NCI-H774 (cell line): ENCODE measurements at places on chromosomes 6 and 20.

- no peak for DNase-seq
Observed at GRCh38 chr6:133170602-133171001, 70.6 kb upstream of the EYA4 start.

GRCh38 chr20:36004045-36004444, 35.7 kb downstream of the CNBD2 start:
- DNase-seq: no peak

DNA sequence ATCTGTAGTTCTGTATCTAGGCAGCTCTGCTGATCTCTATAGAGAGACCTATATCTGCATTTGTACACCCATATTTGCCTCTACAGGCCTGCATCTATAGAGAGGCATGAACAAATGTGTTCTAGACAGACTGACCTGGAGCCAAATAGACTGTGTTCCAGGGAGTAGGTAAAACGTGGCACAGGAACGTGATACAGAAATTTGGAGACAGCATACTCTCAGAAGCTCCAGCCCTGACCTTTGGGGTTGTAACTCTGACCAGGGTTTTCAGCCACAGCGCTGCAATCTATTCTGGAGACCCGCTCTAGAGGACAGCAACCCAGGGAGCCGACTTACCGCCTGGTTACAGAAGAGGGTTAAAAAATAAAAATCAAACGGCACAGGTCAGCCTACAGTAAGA, 983 bp downstream of the RBBP9 start:
- DNase-seq: no peak

DNA sequence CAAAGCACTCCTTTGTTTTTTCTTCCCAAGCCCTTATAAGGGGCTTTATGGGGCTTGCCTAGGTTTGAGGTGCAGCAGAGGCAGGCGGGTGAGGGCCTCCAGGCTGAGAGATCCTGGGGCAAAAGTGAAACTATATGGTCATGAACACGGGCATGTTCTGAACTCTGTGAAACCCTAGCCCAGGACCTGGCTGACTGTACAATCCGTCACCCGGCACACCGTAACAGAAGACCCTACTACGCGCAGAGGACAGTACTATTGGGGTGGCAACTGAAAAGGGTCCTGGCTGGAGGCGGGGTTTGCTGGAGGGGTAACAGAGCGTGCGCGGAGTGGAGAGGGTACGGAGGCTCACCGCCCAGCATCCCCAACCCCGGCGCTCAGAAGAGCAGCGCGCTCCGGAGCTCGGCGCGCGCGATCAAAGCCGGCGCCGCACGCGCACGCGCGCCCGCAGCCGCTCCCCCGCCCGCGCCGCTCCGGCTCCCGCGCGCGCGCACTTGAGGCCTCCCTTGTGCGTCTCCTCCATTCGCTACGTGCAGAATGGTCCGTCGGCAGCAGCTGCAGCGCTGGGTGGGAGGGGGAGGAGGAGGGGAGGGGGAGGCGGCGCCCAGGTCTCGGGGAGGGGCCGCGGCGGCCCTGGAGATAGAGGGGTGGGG, 54.2 kb downstream of the MRPL14 start:
- no peak for DNase-seq

DNA sequence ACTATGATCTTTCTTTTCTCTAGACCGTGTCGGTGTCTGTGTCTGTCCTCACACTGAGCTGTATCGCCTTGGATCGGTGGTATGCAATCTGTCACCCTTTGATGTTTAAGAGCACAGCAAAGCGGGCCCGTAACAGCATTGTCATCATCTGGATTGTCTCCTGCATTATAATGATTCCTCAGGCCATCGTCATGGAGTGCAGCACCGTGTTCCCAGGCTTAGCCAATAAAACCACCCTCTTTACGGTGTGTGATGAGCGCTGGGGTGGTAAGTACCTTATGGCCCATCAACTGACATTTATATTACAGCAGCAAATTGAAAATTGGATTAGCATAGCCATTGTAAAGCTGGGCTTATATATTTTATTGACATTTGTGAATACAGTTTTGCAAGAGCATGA, 72.2 kb upstream of the GFRAL start:
- no peak for DNase-seq

GRCh38 chr20:53829255-53829723, 235.7 kb upstream of the ZNF217 start:
- no peak for DNase-seq

DNA sequence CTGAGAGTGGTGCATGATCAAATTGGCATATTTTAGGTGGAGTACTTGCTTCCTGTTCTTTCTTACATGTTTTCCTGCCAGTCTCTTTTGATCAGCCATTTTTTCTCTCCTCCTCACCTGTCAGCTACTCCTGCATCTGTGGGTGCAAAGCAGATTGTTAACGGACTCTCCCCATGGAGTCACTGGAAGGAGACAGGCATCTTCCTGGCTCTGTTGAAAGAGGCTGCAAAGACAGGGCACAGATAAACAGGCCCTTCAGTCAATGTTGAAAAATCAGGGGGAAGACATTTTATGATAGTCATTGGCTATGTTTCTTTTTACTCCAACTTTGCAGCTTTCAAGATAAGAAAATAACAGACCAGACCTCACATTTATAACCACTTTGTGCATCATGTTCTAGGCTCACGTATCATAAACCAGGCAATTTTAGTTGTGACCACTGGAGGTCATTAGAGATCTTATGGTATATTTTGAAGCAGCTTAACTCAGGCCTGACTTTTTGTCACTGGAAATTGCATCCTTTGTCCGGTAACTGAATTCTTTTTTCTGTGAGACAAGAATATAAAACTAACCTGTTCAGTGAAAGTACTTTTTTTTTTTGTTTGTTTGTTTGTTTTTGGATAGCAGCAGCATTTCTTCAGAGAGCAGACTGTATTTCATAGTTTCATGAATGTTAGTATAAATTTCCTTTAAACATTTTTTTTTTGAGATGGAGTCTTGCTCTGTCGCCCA, 20.1 kb downstream of the ECT2L start:
- DNase-seq: peak; percentile 78

- DNase-seq: no peak
Observed at GRCh38 chr20:58569241-58570125, 54.3 kb upstream of the APCDD1L start.

GRCh38 chr6:48169635-48170034, 58.6 kb upstream of the PTCHD4 start:
- no peak for DNase-seq

GRCh38 chr6:150592377-150592995, 7.2 kb upstream of the PLEKHG1 start:
- no peak for DNase-seq

GRCh38 chr6:72081871-72082270, 195.5 kb downstream of the RIMS1 start:
- no peak for DNase-seq

GRCh38 chr6:116764961-116765841, at the start of gene FAM162B:
FAM162B (minus strand) TSS chr6:116765719; CDS start chr6:116765576, 143 bp downstream.
- DNase-seq: peak; percentile 43

DNA sequence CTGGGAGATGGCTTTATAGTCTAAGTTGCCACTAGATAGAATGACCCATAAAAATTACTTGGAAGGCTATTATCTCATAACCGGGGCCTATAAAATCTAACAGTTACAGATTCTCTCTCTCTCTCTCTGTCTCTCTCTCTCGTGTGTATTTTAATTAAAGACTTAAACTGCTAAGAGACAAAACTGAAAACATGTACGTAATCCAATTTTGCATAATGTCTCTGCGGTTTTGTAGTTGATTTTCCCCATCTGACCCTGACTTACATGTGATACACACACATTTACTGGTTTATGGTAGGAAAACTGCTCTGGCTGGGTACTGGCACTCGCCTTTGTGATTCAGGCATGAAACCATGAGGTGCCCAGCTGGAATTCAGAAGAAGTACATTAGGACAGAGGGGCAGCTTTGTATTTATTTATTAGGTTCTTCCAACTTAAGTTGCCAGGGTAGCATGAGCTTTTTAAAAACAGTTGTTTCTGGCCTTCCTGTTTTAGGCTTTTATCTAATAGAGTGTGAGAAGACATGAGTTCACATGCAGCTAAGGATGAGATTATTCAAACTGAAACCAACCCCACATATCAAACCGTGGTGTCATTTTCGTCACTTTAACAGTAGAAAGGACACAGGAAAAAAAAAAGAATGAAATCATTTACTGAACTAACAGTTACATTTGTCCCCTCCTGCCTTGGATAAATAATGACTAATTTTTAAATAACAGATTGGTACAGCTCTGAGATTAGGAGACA, 182.5 kb downstream of the GMPR start:
- no peak for DNase-seq

DNA sequence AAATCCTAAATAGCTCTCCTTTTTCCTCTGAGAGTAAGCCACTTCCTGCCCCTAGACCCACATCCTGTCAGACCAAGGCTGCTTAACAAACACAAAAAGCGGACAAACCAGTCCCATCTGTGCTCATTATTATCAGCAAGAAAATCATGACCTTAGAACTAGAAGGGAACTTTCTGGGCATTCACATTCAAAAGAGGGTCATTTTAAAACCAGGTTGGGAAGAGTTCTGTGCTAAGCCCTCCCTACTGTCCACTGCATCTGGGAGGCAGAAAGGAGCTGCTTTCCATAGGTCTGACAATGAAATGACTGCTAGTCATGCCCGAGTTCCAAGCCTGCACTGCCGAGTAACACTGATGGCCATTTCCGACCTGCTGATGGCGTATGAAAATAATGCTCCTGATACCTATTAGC, 15.4 kb downstream of the EZR start:
- DNase-seq: peak; percentile 32

- no peak for DNase-seq
Observed at GRCh38 chr6:147708170-147708569, 199.7 kb downstream of the SAMD5 start.

- no peak for DNase-seq
Observed at GRCh38 chr6:119791736-119792135, 442.2 kb upstream of the MAN1A1 start.

GRCh38 chr6:65259982-65260381, 447.0 kb downstream of the EYS start:
- no peak for DNase-seq

- DNase-seq: no peak
Observed at GRCh38 chr6:108452711-108453195, 108.0 kb upstream of the FOXO3 start.

GRCh38 chr6:153963352-153963751, 75.7 kb upstream of the OPRM1 start:
- DNase-seq: no peak

- DNase-seq: peak; percentile 54
Observed at GRCh38 chr6:52352239-52353018, 9.5 kb upstream of the PAQR8 start.

GRCh38 chr20:18705910-18706309, 107.7 kb upstream of the SCP2D1 start:
- no peak for DNase-seq

DNA sequence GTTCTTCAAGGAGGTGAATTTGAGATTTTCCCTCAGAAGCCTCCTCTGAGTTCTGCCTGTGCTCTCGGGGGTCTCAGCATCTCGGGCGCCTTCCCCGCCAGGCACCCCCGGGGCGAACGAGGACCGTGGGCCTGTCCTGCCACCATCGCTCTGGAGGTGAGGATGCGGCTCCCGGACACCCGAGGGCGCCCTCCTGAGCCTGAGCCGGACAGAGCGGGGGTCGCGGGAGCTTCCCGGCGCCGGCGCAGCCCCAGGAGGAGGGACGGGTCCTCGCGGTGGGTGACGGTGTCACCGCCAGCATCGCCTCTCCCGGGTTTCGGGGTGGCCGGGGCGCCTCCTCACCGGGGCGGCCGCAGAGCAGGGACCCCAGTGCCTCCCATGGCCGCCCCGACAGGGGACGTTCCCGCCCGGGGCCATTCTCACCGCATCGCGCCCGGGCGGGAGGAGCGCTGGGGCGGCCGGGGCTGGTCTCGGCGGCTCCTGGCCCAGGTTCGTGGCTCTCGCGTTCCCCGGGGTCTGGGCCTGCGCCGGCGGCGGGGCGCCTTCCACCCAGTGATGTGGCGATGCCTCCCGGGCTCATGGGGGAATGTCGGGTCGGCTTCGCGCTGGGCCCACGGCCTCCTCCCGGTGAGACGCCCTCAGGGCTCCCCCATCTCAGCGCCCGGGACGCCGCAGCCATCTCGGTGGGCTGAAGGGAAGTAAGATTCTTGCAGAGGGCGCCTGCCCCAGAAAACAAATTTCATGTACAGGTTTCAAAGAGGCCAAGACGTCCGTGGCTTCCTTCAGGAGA, 210.5 kb downstream of the ERMARD start:
- DNase-seq: no peak

DNA sequence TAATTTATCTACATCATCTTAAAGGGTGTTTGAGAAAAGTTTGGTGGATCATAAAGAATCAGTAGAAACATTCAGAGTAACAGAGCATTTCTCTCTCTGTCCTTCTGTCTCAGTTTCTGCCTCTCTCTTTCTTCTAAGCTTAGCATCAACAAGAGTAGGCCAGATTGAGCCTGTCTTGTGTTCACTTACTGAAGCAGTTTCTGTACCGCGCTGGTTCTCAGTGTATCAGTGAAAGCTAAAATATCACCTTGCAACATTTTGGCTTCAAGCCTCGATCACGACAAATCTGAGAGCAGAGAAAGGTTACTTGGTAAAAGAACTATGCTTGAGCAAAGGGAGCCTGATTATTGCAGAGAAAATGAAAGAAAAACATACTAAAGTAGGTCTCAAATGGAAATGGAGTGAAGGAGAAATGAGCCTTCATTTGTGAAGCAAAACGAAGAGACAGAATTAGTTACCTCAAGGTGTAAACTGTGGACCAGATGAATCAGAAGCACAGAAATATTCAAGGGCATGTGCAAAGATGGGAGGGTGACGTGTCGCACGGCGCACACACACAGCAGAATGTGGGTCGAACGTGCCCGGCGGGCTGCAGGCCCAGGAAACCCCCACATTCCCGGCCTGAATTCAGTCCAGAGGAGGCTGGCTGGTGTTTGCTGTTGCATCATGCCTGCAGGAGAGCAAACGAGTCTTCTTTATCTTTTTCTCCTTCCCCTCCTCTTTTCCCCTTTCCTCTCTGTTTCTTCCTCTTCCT, 509.3 kb downstream of the QKI start:
- DNase-seq: no peak

DNA sequence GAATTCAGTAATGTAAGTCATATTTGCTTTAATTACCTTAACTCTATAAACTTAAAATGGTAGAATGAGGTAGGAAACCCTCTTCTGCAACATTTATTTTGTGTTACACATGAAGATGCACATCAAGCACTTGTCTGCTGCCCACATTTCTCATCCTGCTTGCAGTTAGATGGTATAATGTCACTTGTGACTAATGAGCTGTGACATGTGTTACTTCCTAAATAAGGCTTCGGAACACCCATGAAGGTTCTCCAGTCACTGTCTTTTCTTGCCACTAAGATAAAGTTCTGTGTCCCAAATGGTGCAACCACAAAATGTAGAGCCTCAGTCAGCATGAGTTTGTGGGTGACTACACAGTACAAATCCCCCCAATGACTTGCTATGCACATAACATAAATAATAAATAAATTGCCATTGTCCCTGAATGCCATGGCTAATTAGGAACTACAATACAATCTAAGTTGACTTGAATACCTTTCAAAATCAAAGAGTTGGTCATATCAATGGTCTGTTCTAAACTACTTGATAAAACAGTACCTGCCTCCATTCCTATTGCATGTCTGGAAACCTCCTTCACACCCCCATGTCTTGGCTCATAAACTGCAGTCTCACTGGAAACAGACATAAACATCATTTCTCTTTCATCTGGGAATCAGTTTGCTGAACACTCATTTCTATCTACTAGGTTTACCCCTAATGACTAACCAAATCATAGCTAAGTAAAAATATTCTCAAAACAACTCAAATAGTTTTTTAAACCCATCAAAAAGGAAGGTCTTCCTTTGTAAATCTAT, 157.2 kb downstream of the PTPRK start:
- no peak for DNase-seq
